ENCODE measurements at places on chromosomes 5 and 9.

- DNase-seq, result no peak
Observed at GRCh38 chr9:1978941-1979340, 36.2 kb upstream of the SMARCA2 start.

GRCh38 chr5:4373051-4373820 is 766.9 kb upstream of the ADAMTS16 start:
- no peak for DNase-seq

DNA sequence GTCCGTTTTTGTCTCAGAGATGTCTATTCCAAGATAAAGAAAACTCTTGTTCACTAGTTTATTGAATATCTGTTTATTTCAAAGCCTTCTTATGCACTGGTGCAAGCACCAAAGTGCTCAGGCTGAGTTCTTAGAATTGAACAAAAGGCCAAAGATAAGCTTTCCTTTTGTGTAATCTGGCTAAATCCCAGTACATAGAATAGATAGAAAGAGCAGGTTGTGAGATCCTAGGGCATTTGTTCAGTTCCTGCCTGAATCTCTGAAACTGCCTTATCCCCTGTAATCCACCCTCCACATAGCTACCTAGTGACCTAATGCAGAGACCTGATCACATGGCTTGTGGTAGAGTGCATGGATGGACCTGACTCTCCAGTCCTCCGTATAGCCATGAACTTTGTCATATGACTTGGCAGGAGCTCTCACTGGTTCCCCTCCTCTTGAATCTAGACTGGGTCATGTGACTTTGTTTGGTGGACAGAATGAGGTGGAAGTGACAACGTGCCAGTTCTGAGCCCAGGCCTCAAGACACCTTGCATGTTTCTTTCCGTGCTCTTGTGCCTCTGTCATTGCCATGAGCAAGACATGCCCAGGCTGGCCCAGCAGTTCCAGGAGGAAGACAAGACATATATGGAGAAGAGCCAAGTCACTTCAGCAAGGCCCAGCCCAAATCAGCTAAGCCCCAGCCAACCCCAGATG is 139.3 kb upstream of the SHB start:
- DNase-seq, result no peak

- no peak for DNase-seq
Observed at GRCh38 chr5:44535621-44536020, 146.4 kb upstream of the FGF10 start.

- DNase-seq, result no peak
Observed at GRCh38 chr9:95437559-95437958, 79.2 kb downstream of the PTCH1 start.

GRCh38 chr5:56327809-56328208 is 94.7 kb upstream of the ANKRD55 start:
- peak; percentile 9 for DNase-seq

DNA sequence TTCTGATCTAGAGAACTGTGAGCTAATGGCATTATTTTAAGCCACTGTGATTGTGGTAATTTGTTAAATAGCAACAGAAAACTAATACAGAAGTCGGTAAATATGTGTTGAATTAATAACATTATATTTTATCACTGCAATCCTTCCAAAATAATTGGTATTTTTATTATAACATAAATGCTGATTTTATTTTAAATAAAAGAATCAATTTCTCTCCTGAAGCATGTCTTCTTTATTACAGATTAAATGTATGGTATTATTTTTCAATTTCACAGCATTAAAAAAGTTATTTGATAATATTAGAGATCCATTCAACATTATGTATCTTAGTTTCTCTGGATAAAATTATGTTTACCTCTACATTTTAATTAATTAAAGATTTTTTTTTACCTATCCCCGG is 165.5 kb upstream of the EDIL3 start:
- no peak for DNase-seq

Measured in stimulated activated CD8-positive, alpha-beta memory T cell treated with anti-CD3 and anti-CD28 coated beads, Interleukin-15, amount 100 ng/mL, for 4 hours (primary cell).